Activated naive CD4-positive, alpha-beta T cell treated with Interleukin-2 at 50 U/mL for 16 hours (primary cell): ENCODE measurements at places on chromosomes 16 and 17.

DNA sequence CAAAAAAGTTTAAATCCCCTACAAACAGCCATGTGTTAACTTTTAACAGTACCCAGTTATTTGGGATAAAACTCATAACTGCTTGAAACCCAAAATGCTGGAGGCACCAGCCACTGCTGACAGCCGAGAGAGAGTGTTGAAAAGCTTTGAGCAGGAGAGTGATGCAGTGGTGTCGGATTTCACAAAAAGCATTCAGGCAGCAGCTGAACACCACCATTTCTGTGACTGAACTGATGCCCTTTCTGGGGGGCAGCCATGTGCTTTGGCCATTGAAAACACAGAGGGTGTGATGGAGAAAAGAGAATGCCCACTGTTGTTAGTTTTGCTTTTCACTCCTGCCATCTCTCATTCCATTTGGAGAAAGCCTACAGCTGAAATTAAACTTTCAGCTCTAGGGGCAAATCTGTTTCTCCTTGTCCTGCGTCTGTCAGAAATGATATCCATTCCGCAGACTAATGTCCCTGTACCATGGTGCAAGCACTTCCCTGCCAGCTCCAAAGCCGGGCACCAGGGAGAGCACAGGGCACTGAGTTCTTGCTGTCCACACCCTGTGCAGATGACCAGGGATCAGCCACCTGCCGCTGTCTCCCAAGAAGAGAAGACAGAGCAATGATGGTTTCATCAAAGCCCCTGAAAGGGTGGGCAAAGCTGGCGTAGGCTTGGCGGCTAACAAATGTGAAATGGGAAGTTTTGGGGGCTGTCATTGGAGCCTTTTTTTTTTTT is 16.6 kb upstream of the MLYCD start:
- no peak for DNase-seq

DNA sequence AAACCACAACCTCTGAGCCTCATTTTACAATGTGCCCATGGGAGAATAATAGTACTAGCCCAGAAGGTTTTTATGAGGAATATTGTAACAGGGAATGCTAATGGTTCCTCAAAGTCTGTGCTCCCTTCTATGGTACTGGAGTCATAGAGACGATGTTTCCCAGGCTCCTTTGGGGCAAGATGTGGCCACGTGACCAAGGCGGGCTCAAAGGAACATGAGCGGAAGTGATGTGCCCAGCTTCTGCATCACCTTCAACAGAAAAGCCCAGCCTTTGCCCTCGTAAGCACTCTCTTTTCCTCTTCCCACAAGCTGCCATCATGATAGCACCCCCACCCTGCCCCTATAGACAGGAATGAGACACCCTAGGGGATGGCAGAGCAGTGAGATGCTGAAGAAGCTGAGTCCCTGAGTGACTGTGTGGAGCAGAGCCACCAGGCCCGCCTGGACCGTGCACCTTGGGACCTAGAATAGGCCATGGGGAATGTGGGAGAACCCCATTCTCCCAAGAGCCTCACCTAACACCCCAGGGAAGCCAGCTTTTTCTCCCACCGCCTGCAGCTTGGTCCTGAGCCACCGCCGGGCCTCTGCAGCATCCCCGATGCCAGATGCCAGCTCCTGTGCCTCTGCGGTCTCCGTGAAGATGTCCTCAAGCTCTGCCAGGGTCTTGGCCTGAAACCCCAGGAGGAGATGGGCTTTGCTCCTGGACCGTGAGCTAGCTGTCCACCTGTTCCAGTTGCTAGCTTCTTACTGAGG is 22.2 kb upstream of the PIK3R6 start:
- no peak for DNase-seq

DNA sequence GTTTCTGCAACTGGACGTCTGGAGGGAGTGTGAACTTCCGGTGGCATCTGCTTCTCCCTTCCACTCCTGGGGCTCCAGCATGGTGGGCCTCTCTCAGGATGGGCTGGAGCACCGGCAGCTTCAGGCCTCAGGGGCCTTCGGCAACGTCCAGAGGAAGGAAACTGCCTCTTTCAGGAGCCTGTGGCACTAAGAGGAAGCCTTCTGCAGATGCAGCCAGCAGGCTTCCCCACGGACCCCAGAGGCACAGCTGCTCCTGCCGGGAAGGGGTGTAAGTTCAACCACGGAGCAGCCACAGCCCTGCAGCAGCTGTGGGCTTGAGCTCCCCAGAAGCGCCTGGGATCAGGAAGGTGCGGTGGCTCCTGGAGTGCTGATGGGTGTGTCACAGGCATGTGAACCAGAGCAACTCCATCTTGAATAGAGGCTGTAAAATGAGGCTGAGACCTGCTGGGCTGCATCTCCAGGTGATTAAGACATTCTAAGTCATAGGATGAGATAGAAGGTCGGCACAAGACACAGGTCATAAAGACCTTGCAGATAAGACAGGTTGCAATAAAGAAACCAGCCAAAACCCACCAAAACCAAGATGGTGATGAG is 50.8 kb upstream of the KLHDC4 start:
- DNase-seq = no peak

- DNase-seq = no peak
Observed at GRCh38 chr16:75070012-75070841, 46.4 kb downstream of the LDHD start.

DNA sequence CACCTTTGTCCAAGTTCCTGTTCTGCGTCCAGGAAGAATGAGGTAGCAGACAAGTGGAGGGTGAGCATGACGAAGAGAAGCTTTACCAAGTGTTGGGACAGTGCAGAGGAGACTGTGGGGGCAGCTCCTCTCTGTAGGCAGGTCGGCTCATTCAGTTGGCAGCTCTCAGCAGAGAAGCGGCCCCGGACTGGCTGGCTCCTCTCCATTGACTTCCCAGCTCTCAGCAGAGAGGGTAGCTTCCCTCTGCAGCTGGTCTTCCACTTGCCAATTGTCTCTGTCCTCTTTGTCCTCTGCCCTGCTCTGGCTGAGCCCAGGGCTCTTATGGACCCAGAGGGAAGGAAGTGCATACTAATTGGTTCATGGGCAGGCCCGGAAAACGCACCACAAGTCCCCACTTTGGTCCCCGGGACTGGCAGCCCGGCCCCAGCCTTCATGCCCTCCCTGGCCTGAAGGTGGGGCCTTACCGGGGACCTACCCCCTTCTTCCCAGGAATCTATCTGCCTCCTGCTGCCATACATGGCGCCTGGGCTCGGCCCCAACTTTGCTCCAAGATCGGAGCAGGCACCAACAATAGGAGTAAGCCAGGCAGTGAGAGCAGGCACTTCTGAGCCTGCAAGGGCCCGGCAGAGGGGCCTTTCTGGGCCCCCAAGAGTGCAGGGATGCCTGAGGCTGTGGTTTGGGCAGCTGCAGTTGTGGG is 10.1 kb downstream of the KCTD5 start:
- DNase-seq = no peak

GRCh38 chr17:74549343-74549742 is 3.4 kb upstream of the CD300C start:
- no peak for DNase-seq

- no peak for DNase-seq
Observed at GRCh38 chr16:7344830-7345780, 12.5 kb downstream of the RBFOX1 start.

DNA sequence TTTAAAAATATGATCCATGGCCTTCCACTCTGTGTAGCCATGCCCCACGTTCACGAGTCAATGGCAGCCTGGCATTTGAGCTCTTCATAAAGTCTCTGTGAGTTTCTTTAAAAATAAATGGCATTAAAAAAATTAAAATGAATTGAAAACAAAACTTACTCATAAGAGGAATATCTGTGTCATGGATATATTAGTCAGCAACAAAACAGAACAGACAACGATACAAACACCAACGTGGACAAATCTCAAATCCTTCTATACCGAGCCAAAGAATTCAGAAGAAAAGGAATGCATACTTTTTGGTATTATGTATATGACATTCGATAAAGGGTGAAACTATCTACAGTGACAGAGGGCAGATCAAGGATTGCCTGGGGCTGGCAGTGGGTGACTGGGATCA is 8.2 kb upstream of the CMIP start:
- DNase-seq = no peak

- DNase-seq = no peak
Observed at GRCh38 chr16:73185737-73186136, 137.8 kb upstream of the ZFHX3 start.

DNA sequence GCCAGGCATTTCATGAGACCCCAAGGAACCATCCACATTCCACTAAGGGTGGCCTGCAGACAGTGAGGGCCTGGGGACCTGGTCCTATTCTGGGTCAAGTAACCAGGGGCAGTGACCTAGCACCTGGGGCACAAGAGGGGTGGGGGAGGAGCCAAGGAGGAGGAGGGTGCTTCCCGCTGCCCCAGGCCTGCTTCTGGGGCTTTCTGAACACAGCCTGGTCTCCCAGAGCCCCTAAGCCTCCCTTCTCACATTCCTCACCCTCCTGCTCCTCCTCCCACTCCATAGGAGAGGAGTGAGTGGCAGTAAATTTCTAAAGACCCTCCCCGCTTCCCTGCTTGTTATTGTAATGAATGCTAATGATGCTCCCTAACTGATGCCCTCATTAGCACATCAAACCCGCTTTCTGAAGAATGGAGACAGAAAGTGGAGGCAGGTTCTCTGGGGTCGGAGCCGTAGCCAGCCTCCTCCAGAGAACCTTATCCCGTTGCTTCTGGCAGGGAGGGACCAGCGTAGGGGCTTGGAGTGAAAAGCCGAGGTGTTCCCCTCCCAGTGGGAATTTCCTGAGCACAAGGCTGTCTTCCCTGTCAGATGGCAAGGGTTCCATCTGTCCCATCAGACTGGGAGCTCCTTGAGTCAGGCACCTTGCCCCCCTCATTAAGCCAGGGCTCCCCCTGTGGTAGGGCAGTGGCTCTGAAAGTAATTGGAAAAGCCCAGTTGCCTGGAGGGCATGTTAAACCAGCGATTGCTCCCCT is 3.7 kb upstream of the SRCIN1 start:
- DNase-seq = no peak
